SK-MEL-5 (cell line): ENCODE measurements at places on chromosomes 1 and 21.

DNA sequence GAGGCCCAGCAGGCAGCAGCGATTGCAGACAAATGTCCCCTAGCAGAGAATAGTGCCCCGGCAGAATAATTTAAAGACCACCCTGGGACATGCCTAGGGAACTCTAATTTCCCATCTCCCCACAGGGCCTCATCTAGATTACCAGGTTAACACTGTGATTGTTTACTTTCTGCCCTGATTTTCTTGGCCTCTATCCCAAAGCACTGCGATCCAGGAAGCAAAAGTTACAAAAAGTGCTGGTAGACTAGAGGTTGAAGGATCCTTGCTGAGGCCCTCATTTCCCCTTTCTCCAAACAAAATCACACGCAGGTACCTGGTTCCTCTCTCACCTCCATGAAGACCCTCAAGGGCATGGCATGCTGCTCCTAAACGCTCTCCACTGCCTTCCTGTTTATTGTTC lies 229.7 kb downstream of the C1orf94 start:
- DNase-seq, result no peak

DNA sequence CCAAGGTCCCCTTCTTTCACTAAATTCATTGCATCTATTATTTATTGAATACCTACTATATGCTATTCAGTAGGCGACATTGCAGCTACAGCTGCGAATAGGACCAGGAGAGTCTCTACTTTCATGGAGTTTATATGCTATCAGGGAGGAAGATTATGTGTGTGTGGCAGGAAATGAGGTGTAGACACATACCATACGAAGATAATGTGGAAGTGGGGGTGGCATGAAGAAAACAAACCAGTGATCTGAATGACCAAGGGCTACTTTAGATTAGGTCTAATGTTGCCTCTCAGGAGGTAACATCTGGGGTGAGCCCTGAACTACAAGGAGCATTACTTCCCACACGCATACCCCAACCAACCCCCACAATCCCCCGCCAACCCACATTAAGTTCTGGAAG lies 1.0 kb upstream of the PPIH start:
- no peak for DNase-seq

DNA sequence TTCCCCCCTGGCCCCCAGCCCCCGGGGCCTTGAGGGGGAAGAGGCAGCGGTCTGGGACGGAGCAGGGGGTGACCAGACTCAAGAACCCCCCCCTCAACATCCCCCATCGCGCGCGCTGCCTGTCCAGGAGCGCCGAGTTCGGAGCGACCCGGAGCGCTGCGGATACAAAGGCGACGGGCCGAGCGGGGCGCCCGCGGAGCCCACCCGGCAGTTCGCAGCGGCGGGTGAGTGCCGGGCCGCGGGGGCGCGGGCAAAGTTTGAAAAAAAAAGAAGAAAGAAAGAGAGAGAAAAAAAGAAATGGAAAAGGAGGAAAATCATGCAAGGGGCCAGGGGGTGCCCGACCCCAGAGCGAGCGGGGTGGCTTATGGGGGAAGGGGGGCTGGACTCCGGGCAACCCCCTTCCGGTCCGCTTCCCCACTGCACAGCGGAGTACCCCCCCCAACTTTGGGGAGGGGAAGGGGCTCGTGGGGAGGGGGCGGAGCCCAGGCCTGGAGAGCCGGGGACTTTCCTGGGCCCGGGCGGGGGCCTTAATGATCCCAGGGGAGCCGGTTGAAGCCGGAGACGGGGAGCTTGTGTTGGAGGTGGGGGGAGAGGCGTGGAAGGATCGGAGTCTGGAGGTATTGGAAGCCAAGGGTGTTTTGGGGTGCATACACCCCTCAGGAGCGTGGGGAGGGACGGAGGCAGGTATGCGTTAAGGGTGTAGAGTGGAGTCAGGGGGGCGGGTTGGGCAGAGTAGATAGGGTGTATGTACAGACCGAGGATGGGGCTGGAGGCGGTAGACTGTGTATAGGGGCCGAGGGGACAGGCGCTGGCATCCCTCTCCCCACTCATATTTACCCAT lies 502 bp downstream of the VANGL2 start:
- no peak for DNase-seq

GRCh38 chr1:33965086-33965485 lies 101.2 kb downstream of the HMGB4 start:
- DNase-seq, result no peak

DNA sequence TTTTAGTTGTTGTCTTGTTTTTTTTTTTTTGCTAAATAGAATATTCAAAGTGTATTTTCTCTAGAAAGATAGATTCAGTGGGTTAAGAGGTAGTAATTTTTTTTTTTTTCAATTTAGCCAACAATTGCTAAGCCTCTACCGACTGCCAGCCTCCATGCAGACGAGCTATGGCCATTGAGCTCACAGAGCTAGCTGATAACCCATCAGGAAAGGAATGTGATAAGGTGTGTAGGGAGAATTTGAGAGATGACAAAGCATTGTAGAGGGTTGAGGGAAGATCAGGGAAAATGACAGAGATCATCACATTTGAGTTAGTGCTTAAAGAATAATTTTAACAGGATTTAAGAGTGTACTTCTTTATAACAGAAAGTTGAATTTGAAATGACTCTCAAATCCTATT lies 30.6 kb downstream of the DNM3 start:
- DNase-seq, result no peak

GRCh38 chr1:9883585-9884449 lies 26.3 kb downstream of the CTNNBIP1 start:
- no peak for DNase-seq

DNA sequence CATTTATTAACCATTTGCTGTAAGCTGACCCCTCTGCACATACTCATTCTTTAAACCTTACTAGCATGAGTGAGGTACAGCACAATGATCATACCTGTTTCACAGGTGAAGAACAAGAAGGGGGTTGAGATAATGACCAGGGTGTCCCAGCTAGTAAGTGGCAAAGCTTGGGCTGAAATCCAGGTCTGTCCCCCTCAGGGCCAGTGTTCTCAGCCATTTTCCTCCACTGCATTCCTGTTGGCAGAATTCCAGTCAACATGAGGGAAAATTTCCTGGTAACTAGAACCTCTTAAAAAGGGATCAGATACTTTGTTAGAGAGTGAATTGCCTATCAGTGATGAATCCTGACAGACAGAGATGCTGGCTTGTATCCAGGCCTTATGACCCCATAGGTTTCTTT lies 48.1 kb downstream of the SPATA46 start:
- no peak for DNase-seq

- DNase-seq, result peak; percentile 36
Observed at GRCh38 chr1:240455228-240455821, 156.6 kb downstream of the GREM2 start.

DNA sequence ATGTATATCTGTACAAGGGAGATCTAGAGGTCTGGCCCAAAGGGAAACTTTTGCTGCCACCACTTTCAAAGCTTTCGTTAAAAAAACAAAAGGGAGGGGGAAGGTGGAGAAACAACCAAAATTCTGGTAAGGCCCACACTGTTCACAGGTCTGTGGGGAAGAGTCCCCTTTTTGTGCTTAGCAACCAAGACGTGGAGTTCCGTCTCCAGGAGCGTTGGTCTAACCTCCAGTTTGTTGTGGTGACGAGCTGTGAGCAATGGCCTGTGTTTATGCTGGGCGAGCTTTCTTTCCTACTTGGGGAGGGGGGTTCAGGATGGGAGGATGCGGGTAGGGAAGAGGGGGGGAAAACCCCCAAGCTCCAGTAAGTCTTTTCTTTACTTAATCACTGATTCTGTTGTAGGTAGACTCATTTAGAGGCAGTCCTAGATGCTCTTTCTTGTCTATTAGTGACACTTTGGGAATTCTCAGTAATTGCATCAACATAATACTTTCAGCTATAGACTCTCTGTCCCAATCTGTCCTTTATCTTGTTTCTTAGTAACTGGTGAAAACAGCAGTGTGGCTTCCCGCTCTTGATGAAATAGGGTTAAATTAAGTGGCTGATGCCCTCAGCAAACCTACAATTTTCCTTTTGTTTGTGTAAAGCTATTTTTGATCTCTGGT lies 1.5 kb downstream of the HIPK1 start:
- DNase-seq, result peak; percentile 25

- DNase-seq, result no peak
Observed at GRCh38 chr1:72662918-72663317, 380.6 kb upstream of the NEGR1 start.

DNA sequence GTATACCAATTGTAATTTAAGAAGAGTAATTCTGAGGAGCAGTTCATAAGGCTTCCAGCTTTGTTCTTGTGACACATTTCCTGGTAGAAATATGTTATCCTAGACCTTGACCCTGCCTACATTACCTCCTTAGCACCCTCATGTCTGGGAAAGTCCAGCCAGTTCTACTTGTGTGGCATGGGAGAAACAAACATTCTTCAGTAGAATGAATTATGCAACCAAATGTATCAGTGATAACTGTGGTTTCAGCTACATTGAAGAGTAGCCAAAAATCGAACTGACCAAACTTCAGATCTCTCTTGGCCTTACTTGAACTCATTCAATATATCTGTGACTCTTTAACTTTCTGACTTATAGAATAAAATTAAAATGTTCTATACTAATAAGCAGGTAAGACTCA lies 308.1 kb upstream of the LYPLAL1 start:
- DNase-seq, result no peak
